ENCODE measurements at places on chromosomes 2 and 18. TPM values are rescaled to one million over a fixed set of nuclear protein-coding genes. Genes with fewer than 3 reads are reported as not detected.
A peak's percentile ranks its signal among the peaks of the same experiment; 100 is the strongest.

The SH3YL1 gene
- 21.7 TPM for total RNA-seq

The SIX2 gene
- 51.9 TPM for total RNA-seq

The HOXD8 gene
- 8.6 TPM for total RNA-seq

The SH3BP4 gene
- 35.5 TPM for total RNA-seq

- no peak overlapping the region for H3K4me3 ChIP-seq
- no peak overlapping the region for H3K27ac ChIP-seq
- no peaks in the 10 kb centered on the region for H3K4me1 ChIP-seq
Observed at GRCh38 chr2:119598596-119599263, 54.5 kb downstream of the CFAP221 start.

GRCh38 chr2:169480079-169480465 lies 778 bp downstream of the BBS5 start:
- H3K27ac ChIP-seq: peak overlapping the region; percentile 49
- H3K4me1 ChIP-seq: peaks cover 4% of the 10 kb centered on the region
- H3K36me3 ChIP-seq: no peaks in the 10 kb centered on the region
- peak overlapping the region; percentile 65 for H3K4me3 ChIP-seq
- no peak for DNase-seq
- H3K27me3 ChIP-seq: no peaks in the 10 kb centered on the region

Data from SJCRH30 (cell line).